ENCODE measurements at places on chromosomes 1 and 21.

DNA sequence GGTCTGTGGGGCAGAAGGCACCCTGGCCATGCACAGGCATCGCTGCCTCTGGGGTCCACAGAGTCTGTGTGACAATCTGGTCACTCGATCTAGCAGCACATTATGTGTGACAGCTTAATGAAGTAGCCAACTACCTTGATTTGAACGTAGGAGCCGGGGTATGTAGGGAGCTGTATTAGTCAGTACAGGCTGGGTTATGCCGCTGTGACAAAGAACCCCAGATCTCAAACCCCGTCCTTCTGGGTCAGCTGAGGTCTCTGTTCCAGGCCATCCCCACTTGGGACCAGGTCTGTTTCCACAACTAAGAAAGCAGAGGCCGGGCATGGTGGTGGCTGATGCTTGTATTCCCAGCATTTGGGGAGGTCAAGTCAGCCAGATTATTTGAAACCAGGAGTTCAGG, 8.3 kb upstream of the ATAD3B start:
- no peak for DNase-seq

DNA sequence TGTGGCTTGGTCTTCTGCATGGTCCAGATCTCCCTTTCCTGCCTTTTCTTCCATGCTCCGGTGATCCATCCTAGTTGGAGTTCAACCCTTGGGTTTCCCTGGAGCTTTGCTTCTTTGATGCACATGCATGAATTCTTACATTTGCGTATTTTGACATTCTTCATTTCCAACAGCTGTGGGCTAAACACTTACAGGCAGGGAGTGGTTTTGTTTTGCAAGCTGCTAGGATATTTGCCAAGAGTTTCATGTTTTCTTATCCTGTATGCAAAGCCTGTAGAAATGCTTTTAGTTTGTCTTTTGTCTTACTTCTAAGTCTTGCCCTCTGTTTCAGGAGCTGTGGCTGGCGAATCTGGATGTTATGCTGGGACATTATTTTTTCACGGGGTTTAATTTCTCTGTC, 90.3 kb upstream of the PAXBP1 start:
- DNase-seq = no peak

- no peak for DNase-seq
Measured at GRCh38 chr21:34740198-34740597, 71.4 kb downstream of the CLIC6 start.

DNA sequence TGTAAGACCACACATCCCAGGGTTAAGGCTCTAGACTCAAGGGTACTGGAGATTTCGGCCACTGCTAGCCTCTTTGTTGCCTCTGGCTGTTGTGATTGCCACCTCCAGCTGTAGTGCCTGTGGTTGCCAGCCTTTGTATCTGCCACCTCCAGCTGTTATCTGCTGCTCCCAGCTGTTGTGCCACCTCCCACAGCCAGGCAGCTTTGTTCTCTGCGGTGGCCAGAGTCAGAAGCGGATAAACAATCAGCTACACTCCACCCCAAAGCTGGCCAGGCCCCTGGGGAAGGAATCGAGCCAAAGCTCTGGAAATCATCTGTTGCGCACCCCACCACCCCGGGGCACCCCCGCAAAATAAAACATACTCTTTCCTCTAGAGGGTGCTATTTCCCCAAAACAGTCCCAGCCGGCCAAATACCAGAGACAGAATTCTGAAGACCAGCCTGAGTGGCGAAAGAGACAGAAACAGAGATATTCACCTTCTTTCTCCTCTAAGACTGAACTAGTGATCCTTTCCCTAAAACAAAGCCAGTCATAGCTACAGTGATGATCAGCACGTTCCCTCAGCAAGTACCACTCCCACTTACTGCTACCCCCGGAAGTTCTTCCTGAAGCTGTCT, 14.8 kb upstream of the PIGM start:
- DNase-seq = peak; percentile 3

- no peak for DNase-seq
Measured at GRCh38 chr1:72693376-72693775, 411.0 kb upstream of the NEGR1 start.

DNA sequence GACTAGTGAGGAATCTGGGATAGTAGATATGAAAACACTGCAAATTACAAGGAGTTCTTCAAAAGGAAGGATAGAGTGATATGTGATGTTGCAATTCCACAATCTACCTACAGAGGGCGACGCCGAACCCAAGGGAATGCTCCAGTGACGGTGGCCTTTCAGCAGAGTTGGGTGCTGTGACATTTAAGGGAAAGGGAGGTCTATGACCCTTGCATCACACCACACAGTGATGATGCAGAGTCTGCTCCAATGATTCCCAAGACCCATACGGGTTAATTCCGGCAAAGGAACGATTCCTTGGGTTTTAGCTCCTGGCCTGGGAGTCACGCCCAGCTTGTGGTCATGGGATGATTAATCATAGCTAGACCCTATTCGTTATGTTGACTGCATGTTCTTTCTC, 123.0 kb upstream of the IGSF21 start:
- DNase-seq = peak; percentile 17

DNA sequence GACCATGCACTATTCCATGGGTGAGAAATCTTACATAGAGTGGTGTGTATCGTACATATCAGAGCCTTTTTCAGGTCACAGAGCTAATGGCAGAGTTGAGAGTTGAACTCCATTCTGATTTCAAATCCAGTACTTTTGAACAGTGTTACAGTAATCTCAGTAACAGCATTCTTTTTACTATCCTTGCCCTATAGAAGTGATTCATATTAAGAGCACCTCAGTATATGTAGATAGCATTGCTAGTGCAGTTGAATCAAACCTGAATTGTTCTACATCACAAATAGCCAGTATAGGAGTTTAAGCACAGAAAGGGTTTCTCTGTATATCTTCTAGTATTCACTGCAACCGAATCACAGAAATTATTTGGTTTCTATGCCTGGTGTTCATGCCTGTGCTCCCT, 11.4 kb upstream of the GBP6 start:
- DNase-seq = no peak

GRCh38 chr1:206651014-206651413, 15.7 kb downstream of the DYRK3 start:
- DNase-seq = no peak

DNA sequence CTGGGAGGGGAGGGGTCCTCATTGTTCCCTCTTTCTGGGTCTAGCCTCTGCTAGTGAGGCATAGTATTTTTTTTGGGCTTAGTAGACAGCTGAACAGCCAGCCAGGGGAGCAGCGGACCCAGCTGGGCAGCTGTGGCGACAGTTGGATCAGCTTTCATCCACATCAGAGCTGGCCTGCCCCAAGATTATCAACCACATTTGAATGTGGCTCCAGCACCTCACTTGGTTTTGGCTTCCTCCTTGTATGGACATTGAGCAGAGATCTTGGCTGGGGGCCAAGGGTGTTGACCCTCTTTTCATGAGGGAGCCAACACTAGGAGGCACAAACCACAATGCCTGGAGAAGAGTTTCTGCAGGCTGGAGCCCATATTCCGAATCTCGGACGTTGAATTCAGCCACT, 25.0 kb downstream of the WNT4 start:
- DNase-seq = no peak

- DNase-seq = no peak
Measured at GRCh38 chr1:230120289-230120920, 53.4 kb downstream of the GALNT2 start.

GRCh38 chr1:91092503-91092902, 70.7 kb upstream of the ZNF644 start:
- no peak for DNase-seq

- no peak for DNase-seq
Measured at GRCh38 chr1:210739627-210740026, 394.3 kb downstream of the KCNH1 start.

Measured in stimulated activated CD8-positive, alpha-beta memory T cell treated with anti-CD3 and anti-CD28 coated beads, Interleukin-2, amount 100 ng/mL, for 48 hours (primary cell).